ENCODE measurements at places on chromosomes 1 and 21. TPM values are rescaled to one million over a fixed set of nuclear protein-coding genes. Genes with fewer than 3 reads are reported as not detected.

The HPCA gene
- 1.4 TPM for total RNA-seq

The OSBPL9 gene
- total RNA-seq: 62.3 TPM

The SERPINC1 gene
- total RNA-seq: not detected

The RGS18 gene
- not detected for total RNA-seq

The PLPPR4 gene
- total RNA-seq: 2.2 TPM

The C8B gene
- not detected for total RNA-seq

The BCL2L15 gene
- total RNA-seq: 0.11 TPM

The HTR6 gene
- total RNA-seq: 0.69 TPM

The HMGCS2 gene
- total RNA-seq: not detected

The C1orf94 gene
- 5.8 TPM for total RNA-seq

GRCh38 chr1:200710166-200710565 lies 28.5 kb upstream of the CAMSAP2 start:
- no peak for DNase-seq

- DNase-seq: no peak
These were observed 22.1 kb upstream of the PAX7 start for GRCh38 chr1:18608534-18608933.

- DNase-seq: no peak
These were observed 352.4 kb upstream of the RUNX1 start for GRCh38 chr21:35401476-35401875.

GRCh38 chr1:150472601-150473200 lies 14.5 kb upstream of the TARS2 start:
- peak; percentile 47 for DNase-seq

GRCh38 chr1:212774584-212774983 lies 17.0 kb downstream of the NSL1 start:
- DNase-seq: no peak

DNA sequence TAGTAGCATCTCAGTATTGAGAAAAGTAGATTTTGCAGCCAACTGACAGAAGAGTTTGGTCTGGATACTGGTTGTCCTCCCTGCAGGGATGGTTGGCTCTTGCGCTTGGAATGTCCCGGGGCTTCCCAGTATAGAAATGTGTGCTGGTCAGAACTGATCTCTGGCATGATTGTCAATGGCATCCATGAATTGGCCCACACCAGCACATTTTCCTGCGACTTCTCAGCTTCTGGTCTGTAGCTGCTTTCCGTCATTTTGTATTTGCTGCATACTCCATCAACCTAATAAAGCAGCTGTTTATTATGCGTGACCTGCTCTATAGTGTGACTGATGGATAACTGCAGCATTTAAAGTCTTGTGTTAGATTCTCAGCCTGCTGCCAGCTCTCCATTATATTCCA lies 203.7 kb downstream of the S1PR1 start:
- DNase-seq: no peak

DNA sequence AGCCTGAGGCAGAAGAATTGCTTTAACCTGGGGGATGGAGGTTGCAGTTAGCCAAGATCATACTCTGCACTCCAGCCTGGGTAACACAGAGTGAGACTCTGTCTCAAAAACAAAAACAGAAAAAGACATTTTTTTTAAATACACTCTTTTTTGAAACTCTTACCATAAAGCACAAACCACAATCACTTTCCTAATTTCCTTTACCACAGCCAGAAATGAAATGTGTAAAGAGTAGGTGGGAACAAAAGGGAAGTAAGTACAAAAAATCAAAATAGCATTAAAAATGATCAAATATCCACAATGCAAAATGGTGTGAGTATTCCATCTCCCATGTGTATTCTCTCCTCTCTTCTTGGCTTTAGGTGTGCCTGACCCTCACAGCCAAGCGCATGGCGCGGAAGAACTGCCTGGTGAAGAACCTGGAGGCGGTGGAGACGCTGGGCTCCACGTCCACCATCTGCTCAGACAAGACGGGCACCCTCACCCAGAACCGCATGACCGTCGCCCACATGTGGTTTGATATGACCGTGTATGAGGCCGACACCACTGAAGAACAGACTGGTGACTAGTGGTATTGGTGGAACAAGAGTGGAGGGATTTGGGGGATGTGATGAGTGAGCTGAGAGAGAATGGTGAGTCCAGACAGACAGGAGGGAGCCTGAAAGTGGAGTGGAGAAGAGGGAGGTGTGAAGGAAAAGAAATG lies 14.9 kb downstream of the ATP1A4 start:
- no peak for DNase-seq

DNA sequence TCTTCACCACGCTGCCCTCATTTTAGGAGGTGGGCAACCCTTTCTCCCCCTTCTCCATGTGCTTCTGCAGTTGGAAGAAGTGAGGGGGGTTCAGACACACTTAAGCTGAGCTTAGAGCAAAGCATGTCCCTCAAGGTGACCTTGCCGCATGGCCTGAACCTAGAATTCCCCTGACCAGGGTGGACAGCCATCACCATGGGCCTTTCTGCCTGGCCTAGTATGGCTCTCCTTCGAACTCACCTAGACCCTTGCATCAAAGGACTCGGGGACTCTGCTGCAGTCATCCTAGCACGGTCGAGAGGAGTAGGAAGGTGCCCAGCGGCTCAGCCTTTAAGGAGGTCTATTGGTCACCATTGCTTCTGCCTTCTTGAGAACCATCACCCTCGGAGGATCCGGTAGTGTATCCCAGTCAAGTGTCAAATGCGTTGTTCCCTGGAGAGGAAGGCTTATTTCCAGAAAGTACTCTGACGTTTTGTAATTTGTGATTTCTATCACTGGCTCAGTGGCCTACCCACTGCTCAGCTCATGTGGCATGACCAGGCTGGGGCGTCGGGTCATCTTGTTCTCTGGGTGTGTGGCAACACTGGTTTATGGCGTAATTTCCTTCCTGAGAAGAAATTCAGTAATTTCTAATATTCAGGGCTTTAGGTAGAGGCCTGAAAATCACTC lies at the start of gene KCNE1:
TSS of gene KCNE1 (minus strand) at position 424 of the 669 bp plus-strand sequence. CDS start 62,576 bp downstream, outside the sequence.
- no peak for DNase-seq

- no peak for DNase-seq
These were observed 40.3 kb downstream of the IER5 start for GRCh38 chr1:181128592-181129497.

DNA sequence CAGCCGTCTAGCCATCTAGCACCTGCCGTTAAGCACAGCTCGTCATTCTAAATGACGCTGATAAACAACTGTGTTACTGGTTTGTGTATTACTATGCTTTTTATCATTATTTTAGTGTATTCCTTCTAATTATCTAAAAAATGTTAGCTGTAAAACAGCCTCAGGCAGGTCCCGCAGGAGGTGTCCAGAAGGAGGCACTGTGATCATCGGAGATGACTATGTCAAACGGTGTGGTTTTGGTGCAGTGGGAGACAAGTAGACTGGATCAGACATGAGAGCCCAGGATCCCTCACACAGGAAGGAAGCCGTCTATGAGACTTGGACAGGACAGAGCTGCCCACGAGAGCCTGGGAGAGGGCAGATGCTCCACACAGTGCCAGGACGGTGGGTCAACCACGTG lies 55.3 kb upstream of the COL6A1 start:
- DNase-seq: no peak

DNA sequence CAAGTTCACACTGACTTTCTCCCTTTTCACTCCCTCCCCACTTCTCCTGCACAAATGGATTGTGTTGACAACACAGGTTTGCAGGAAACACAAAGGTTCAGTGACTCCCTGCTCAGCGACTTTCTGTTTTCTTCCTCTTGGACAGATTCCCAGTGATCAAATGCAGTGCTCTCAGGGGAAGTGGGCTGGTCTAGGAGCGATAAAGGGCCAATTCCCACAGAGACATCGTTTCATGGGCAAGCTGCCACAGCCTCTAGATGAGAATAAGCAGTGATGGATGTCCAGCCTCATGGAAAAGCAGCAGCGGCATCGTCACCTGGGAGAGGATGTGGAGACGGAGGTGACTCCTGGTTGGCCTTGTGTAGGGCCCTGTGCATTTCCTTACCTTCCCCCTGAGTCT lies 30.6 kb downstream of the FYB2 start:
- no peak for DNase-seq

DNA sequence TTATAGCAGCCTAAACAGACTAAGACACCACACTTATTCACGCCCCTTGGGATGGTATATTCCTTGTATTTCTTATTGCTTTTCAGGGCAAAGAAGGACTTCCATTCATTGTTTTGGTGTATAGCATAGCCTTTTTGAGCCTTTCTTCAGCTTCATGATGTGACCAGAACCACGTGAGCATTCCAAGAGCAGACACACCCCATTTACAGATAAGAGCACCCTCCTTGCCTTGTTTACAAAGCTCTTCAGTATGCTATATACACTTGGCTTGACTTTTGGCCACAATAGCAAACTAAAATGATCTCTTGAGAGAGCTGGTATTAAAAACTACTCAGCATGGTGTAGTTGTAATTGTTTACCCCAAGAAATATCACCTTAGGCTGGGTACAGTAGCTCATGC lies 78.7 kb downstream of the PIK3R3 start:
- DNase-seq: no peak

- DNase-seq: no peak
These were observed 89.5 kb upstream of the ARTN start for GRCh38 chr1:43844114-43844513.

DNA sequence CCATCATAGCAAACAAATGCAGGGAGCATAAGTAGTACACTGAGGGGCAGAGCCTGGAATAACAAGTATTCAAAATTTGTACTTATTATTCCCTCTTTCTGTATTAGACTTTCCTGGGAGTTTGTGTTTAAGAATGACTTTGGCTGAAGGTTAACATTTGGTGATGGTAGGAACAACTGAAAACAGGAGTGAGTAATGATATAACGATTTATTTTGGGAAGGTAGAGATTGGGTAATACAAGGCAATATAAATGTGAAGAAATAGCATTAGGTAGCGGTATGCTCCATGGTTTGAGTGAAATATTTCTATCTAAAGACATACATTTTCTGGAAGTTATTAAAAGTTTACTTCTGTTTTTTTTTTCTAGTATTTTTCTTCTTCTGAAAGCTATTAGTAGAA lies 18.5 kb upstream of the C1orf21 start:
- DNase-seq: no peak

DNA sequence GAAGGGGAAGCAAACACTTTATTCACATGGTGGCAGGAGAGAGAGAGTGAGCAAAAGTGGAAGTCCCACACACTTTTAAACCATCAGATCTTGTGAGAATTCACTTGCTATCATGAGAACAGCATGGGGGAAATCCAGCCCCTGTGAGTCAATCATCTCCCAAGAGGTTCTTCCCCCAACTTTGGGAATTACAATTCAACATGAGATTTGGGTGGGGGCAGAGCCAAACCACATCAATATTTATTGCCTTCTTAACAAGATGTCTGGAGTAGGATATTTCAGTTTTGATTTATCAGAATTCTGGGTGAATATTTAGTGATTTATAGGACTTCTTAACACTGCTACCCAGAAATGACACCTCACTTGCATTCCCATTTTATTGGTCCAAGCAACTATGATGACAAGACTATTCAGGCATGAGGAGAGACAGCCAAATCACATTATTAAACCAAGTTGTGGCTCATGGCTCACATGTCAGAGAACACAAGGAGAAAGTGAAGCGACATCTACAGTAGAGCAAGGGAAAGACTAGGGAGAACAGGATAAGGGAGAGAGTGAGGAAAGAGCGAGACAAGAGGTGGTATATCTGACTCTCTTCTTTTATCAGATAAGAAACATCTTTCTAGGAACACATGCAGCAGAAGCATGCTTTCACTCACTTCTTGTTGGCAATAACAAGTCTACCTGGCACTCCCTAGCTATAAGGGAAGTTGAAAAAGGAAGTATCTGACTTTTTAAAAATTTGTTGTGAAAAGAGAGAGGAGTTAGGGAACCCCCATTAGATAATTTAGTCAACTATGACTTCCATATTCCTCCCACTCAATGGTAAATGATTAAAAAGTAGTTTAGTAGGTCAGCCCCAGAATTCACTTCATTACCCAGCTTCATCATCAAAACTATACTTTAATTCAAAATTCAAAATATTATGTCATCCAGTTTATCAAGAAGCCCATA lies 36.6 kb upstream of the PTPRC start:
- no peak for DNase-seq

GRCh38 chr1:147169840-147170674 lies 2.2 kb downstream of the PRKAB2 start:
- no peak for DNase-seq

DNA sequence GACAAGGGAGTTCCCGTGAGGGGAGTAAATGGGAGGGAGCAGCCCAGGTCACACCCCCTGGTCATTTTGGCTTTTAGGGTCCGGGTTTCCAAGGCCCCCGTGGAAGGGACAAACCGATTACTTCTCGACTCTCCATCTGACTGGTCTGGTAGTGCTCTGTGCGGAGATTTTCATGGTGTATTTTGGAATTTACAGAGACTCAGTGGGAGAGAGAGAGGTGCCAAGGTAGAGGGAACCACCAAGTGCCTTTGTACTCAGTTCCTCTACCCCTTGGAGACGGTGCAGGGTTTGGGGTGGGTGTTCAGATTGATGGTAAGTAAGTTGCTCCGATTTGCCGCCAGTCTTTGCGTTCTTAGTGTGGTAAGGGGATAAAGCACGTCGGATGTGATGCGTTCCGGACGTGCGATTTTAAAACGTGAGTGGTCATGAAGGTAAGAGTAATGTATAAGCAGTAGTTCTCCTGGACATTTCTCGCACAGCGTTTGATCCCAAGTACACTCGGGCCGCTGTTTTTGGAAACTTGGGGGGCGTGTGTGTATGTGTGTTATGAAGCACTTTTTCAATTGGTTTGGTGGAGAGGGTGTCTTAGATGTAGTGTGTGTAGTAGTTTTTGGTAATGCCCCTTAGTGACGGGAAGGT lies 682 bp downstream of the SUCO start:
- DNase-seq: no peak

DNA sequence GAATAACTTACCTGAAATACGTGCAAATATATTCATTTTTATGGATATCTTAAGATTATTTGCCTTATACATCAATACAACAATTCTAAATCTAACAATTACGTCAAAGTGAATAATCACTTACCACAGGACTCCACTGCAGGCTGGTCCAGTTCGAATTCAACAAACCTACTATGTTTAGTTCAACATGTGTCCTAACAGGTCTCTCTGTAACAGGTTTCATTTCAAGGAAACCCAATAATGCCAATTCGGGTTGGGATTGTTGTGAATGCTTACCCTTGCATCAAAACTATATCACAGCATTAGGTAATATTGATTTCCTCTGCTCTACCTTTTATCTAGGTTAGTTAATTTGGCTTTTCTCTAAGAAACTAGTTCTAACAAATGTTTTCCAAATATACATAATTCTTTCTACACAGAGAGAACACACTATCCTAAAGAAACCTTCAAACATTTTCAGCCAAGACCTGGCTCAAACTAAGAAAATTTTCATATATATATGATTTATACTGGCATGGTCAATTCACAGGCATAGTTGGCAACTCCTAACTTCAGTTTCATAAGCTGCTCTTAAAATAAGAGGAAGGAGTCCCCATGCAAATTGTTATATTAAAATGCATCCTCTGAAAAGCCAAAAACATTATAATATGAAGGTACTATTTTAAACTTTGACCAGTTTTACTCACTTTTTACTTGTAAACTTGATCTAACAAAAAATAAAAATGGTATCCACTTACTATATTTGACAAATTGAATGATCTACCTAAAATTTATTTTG lies 4.5 kb downstream of the IVNS1ABP start:
- no peak for DNase-seq

- no peak for DNase-seq
These were observed 256.8 kb upstream of the C1orf105 start for GRCh38 chr1:172163498-172164215.

All from H1 (cell line).